ENCODE measurements at places on chromosomes 3 and 15.

GRCh38 chr15:85832394-85832793 is 37.7 kb upstream of the KLHL25 start:
- DNase-seq, result no peak

GRCh38 chr15:90481023-90481422 is 48.7 kb upstream of the CRTC3 start:
- peak; percentile 32 for DNase-seq

DNA sequence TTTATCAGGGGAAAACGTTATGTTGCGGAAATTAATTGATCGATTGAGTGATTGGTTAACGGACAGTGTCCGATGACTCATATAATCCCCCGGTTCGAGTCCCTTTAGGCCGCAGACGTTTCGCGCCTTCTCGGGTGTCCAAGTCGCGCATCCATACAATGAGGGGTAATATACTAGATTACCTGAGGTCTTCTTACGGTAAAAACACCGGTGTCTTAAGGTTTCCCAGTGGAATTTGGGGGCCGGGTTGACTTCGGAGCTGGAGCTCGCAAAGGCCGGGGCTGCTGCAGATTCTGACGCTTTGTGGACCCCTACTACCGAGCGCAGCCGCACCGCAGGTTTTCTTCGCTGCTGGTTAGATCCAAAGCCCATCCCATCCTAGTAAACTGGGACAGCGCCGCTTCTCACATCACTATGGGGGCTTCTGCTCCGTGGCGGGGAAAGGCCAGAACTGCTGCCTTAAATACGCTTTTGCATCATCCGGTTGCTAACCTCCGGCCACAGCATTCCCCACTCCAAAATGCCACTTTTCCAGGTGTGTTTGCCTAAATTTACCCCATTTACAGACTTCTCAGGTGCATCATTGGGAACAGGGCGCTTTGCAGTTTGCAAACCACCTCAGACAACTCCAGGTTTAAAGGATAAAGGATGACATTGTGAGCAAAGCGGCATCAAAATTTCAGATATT is 858 bp upstream of the SACM1L start:
- peak; percentile 55 for DNase-seq

- DNase-seq, result no peak
Measured at GRCh38 chr3:39970982-39971381, 161.6 kb downstream of the MYRIP start.

DNA sequence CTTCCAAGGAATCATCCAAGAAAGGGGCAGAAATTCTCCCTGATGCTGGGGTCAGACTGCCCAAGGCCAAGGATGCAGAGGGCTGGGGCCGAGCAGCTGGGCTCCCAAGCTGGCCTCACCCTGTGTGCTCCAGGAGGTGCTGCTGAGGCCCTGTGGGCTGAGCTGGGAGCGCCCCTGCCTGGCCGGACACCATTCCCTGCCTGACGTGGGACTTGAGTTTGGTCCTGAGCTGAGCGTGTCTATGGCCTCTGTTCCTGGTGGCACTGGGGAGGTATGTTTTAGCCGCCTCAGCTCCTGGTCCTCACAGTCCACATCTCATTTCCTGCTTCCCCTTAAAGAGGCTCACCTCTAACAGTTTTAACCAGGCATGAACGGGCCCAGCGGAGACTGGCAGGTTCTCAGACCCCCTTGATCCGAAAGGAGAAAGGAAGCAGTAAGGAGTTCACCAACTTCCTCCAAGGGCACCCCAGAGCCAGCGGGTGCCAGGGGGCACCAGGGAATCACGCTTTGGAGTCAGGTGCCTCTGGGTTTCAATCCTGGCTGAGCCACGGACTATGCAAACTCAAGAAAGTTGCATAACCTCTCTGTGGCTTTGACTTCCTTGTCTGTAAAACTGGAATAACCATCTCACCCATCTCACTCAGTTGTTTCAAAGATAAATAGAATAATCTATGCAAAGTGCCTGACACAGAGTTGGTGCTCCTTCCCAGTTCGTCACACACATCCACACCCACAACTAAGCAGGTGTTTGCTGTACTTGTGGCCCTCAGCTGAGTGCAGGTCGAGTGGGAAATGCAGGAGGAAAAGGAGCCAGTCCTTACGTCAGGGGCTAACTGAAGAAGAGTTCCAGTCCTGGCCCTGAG is 48.6 kb downstream of the SLC12A8 start:
- no peak for DNase-seq

GRCh38 chr3:74041068-74041675 is 416.4 kb upstream of the PDZRN3 start:
- DNase-seq, result no peak

GRCh38 chr3:26438981-26439884 is 183.3 kb upstream of the LRRC3B start:
- DNase-seq, result no peak

GRCh38 chr3:98029083-98029482 is 6.0 kb downstream of the GABRR3 start:
- no peak for DNase-seq

GRCh38 chr15:60017538-60018520 is 13.7 kb downstream of the FOXB1 start:
- no peak for DNase-seq

- DNase-seq, result no peak
Measured at GRCh38 chr3:46186471-46187340, 21.4 kb downstream of the CCR1 start.

GRCh38 chr3:45525146-45525919 is 69.2 kb upstream of the LIMD1 start:
- no peak for DNase-seq

- no peak for DNase-seq
Measured at GRCh38 chr3:106058475-106058874, 189.7 kb upstream of the CBLB start.

- no peak for DNase-seq
Measured at GRCh38 chr3:149784064-149784704, 8.2 kb downstream of the ANKUB1 start.

GRCh38 chr15:62483814-62484213 is 318.7 kb upstream of the C2CD4B start:
- no peak for DNase-seq

DNA sequence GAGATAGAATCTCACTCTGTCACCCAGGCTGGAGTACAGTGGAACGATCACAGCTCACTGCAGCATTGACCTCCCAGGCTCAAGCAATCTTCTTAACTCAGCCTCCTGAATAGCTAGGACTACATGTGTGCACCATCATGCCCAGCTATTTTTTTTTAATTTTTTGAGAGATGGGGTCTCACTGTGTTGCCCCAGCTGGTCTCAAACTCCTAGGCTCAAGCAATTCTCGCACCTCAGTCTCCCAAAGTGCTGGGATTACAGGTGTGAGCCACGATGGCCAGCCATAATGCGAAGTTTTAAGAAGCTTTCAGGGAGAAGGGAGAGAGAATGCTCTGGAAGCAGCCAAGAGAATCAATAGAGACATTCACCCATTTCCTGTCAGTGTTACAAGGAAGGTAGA is 42.7 kb downstream of the PRKAR2A start:
- no peak for DNase-seq

DNA sequence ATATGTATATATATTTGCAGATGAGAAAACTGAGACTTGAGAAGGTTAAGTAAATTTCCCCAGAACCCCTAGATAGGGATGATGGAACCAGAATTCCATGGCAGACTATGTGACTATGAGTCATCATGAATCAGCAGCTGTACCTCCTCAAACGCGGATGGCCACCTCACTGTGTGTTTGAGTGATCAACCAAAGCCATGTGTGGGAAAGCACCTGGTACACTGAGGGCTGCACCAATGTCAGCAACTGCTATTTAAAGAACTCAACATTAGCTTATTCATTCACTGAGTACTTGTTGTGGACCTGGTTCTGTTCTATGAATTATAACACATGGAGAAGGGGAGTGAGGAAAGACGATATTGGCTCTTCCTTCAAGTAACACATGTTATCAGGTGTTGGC is 377.0 kb downstream of the GAP43 start:
- DNase-seq, result no peak

DNA sequence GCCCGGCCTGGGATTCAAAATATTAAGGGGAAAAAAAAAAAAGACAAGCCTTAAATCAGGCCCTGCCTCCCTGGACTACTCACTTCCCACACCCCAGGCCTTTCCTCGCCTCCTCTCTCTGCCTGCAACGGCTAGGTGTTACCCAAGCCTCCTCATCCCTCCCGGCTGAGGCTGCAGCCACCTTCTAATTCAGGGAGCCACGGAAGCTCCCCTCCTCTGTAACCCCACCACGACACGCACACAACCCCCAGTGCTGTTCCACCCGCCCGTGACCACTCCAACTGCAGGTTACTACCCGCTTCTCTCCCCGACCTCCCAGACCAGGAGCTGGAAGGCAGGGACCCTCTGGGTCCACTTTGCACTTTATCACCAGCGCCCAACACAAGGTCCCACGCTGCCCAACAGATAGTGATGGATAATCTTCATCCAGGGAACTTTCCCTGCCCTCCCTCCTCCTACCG is 936 bp downstream of the KIF7 start:
- no peak for DNase-seq

GRCh38 chr15:40080847-40081246 is 27.8 kb downstream of the BMF start:
- no peak for DNase-seq

- DNase-seq, result no peak
Measured at GRCh38 chr3:188158731-188159310, 4.9 kb downstream of the LPP start.

- no peak for DNase-seq
Measured at GRCh38 chr3:148625991-148626390, 71.7 kb upstream of the AGTR1 start.

- DNase-seq, result no peak
Measured at GRCh38 chr3:16118396-16118795, 56.1 kb upstream of the GALNT15 start.

DNA sequence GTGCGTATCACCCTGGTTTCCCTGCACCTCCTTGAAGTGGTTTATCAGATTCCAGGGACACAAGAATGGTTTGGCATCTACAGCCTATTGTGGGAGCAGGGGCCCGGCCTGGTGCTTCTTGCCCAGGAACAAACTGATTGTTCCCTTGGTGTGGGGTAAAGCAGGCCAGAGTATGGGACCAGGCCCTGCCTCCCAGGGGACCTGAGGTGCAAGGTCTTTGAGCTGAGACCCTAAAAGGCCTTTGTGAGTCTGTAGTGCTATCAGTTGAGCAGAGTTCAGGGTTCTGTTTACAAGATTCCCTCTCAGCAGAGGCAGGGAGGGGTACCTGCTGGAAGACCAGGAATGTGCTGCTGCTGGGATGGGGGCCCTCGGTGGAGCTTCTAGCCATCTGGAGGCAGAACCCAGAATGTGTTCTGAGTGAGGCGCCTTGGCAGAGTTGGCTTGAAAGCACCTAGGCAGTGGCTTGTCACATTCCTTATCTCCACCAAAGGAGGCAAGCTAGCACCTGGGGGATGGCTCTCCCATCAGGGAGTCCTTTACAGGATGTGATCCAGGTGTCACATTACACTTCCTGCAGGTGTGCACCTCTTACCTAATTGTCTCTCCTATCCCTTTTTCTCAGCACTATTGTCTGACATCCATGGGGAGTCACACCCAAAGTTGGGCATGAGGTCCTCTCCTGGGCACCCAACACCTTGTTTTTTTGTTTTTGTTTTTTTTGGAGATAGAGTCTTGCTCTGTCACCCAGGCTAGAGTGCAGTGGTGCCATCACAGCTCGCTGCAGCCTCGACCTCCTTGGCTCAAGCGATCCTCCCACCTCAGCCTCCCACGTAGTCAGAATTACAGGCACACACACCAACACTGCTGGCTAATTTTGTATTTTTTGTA is 13.1 kb downstream of the FLNB start:
- no peak for DNase-seq

DNA sequence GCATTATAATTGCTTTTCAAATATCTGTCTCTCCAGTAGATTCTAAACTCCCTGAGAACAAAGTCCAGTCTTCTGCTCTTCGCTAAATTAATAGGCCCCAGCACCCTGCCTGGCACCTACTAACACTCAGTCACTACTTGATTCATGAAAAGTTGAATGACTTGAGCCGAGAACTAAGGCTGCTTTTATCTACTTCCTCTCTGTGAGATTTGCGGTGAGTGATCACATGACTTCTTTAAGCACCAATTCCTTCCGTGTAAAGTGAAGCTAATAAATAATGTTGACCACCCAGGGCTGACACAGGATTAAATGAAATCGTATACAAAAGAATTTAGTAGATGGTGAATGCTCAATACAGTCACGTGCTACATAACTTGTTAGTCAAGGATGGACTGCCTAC is 44.6 kb upstream of the PGPEP1L start:
- no peak for DNase-seq

GRCh38 chr3:57041674-57042073 is 18.8 kb upstream of the SPATA12 start:
- no peak for DNase-seq

GRCh38 chr3:157785102-157785826 is 282.0 kb upstream of the VEPH1 start:
- no peak for DNase-seq

DNA sequence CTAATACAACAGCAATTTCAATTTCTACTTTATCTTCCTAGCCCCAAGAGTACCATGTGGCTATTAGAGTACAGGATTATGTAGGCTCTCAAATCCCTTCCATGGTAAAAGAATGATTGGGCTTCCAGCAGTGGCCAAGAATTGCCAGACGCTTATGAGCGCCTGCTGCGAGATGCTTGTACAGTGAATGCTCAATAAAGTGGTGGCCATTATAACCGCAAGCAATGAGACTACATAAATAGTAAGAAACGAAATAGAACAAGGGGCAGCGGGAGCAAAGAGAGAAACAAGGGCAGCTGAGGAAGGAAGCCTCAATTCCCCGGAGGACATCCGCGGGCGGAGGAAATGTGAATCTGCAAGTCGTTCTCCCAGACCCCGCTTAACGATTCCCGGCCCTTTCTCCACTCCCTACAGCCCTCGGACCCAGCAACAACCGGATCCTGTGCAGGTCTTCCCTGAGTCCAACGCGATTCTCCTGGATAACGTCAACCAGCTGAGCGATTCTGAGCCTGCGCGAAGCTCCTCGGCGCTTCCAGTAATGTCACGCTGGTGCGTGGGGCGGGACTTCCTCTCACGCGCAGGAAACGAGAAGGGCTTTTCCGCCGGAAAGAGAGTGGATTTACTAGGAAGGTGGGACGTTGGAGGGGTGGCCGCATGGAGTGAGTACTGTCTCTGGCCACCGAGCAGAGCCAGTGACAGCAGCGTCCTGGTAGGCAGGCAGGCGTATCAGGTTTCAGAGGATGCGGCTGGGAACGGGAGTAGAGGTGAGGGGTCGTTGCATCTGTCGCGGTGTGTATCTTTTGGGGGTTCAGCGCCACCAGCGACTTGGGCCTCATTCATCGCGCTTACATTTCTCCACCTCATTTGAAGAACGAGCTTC is 40.5 kb upstream of the AP3B2 start:
- peak; percentile 89 for DNase-seq

GRCh38 chr3:101850246-101851051 is 1.1 kb downstream of the NFKBIZ start:
- peak; percentile 56 for DNase-seq

- no peak for DNase-seq
Measured at GRCh38 chr3:34955680-34956079, 683.6 kb upstream of the ARPP21 start.

GRCh38 chr3:109268181-109268580 is 48.1 kb downstream of the DPPA2 start:
- no peak for DNase-seq

GRCh38 chr3:156952011-156952410 is 125.9 kb downstream of the LEKR1 start:
- DNase-seq, result no peak

- DNase-seq, result no peak
Measured at GRCh38 chr3:154123906-154124305, 2.7 kb downstream of the ARHGEF26 start.

Data from stimulated activated naive CD8-positive, alpha-beta T cell treated with anti-CD3 and anti-CD28 coated beads, Interleukin-15, Interleukin-2, amounts not matched to agents 100 U/mL and 50 U/mL, for 24 hours (primary cell).